ENCODE measurements at places on chromosomes 16 and 17. TPM values are rescaled to one million over a fixed set of nuclear protein-coding genes. Genes with fewer than 3 reads are reported as not detected.

DNASE1L2 gene
- 1.5 TPM for total RNA-seq

TEX19 gene
- total RNA-seq = 0.48 TPM

KRTAP9-8 gene
- total RNA-seq = not detected

GRCh38 chr16:89409161-89409711 lies 81.1 kb downstream of the ANKRD11 start:
- H3K27ac ChIP-seq = no peak overlapping the region
- no peaks in the 10 kb centered on the region for H3K27me3 ChIP-seq
- peaks cover 19% of the 10 kb centered on the region for H3K4me1 ChIP-seq
- no peak overlapping the region for H3K4me3 ChIP-seq
- H3K36me3 ChIP-seq = no peaks in the 10 kb centered on the region

All from endodermal cell (in vitro differentiated cells).